ENCODE measurements at places on chromosomes 3 and 15.

DNA sequence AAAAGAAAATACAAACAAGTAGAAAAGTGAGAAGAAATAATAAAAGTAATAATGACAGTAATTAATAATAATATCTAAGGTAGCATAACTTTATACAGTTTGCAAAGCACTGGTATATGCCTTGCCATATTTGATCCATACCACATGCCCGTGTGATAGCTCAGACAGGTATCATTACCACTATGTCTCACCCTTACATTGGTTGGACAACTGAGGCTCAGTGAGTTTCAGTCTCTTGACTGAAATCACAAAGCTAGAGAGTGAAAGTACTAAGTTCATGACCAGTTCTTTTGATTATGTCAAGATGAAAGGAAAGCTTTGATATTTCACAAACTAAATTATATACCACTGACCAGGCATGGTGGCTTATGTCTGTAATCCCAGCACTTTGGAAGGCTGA lies 408.9 kb downstream of the GAP43 start:
- DNase-seq: no peak

DNA sequence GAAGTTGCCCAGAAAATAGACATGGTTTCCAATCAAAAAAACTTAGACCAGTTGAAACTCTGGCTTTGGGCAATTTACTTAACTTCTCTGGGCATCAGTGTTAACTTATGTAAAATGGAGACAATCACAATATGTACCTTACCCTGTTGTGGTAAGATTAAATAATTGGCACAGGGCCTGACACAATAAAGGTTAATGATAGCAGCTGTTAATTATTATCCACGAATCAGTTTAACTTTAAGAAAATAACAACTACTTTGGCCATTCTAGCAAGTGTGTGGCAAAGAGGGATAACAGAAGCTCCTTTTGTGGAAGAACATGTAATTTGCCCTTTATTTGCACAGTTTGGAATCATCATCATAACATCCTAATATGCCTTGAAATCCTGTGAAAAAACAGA lies 787.6 kb downstream of the FHIT start:
- no peak for DNase-seq

DNA sequence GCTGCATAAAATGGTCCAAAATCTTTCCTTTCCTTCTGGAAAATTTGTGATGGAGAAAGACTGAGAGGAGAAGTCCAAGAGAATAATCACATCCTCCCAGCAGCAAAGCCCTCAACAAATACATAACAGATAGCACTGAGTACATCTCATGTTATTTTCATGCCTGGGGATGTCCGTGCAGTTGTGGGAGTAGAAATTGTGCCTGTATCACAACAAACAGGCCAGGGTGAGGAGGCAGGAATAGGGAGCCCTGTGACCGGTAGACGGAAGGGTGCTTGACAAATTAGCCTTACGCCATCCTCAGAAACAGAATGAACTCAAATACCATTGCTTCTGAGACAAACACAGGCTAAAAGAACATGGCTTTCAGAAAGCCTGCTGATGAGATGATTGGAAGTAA lies 333.2 kb upstream of the UMPS start:
- no peak for DNase-seq

DNA sequence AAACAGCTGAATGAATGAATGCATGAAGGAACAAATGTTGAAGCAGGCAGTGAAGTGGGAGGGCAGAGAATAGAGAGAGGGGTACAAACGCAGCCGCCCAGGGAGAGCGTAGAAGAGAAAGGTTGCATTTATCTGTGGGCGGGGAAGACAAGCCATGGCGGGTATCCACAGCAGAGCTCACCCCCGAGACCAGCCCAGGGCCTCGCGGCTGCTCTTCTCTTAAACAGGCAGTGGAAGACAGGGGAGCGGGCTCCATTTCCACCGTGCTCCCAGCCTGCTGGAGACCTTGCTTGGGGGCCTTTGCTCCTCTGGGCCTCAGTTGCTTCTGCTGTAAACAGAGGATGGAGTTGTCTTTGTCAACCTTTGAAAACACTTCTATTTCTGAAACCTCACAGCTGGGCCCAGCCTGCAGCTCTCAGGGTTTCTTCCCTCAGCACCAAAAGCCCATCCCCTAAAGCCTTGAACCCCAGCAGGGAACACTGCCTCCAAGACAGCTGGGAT lies 259.5 kb downstream of the UACA start:
- DNase-seq: no peak

- DNase-seq: no peak
Measured at GRCh38 chr3:16801698-16802097, 83.1 kb upstream of the PLCL2 start.

All from WTC11 (cell line).